ENCODE measurements at places on chromosomes 13 and 19.

DNA sequence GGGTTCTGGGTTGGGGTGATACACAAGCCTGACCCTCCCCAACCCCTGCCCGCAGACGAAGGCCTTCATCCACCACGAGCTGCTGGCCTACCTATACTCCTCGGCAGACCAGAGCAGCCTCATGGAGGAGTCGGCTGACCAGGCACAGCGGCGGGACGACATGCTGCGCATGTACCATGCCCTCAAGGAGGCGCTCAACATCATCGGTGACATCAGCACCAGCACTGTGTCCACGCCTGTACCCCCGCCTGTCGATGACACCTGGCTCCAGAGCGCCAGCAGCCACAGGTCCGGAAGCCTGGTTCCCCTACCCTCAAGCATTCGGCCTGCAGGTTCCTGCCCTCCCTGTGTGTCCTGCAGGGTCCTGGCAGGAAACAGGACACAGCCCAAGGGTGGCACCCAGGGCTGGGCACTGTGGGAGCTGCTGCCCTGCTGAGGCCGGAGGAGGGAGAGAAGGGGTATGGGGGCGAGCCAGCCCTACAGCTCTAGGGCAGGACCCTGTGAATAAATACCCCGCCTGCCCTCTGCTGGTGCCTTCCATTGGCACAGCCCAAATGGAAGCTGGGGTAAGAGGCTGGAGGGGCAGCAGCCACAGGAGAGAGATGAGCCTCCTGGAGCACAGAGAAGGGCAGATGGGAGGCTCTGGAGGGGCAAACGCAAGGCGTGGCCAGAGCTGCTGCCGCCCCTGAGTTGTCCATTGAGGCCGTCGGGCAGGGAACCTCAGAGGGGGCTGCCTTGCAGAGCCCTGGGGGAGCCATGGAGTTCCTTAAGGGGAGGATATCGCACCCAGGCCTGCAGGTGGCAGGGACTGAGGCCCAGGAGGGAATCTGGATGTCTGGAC lies 6.8 kb downstream of the TMED1 start:
- DNase-seq = no peak

DNA sequence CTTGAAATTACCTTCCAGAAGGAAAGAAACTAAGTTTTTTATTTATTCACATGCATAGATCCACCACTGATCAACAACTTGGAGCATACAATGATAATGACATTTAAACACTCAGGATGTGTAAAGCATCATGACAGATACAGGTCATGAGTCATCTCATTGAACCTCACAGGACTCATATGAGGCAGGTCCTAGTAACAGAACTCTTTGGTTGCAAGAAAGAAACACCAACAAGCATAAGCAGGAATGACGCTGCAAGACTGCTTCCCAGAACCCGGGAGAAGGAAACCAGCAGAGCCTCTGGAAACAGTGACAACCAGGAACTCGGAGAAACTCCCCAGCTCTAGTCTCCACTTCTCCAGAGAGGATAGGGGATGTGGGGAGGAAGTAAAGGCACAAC lies 60.8 kb upstream of the IPO5 start:
- DNase-seq = no peak

GRCh38 chr19:50772476-50772875 lies 2.2 kb downstream of the GPR32 start:
- no peak for DNase-seq

- DNase-seq = peak; percentile 41
Observed at GRCh38 chr13:99657848-99658260, 156.6 kb downstream of the TM9SF2 start.

DNA sequence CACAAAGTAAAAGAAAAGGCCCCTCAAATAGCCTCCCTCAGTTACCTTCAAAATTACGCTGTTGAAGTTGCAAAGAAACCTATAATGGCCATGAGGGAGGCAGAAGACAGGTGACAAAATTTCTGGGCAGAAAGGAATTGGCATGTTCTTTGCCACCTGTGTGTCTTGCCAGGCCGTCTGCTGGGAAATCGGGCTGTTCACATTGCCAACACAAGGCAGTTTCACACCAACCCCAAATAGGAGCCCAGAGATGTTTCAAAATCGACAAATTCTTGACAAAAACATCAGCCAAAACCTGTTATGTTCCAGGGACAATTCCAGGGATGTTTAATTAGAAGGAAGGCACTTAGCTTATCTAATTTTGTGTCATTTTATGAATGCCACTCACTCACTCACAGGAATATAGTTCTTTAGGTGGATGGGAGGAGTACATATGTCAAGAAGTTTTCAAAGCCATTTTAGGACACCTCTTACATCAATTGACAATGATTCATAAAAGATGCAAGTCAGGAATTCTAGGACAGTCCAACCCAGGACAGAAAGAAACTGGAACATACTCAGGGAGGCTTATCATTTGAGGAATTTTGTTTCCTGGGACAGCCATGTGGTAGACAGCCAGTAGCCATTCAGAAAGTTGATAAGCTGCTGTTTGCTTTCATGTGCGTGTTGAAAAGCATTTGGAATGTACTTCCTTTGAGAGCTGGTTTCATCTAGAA lies 164.5 kb downstream of the RGCC start:
- DNase-seq = no peak

DNA sequence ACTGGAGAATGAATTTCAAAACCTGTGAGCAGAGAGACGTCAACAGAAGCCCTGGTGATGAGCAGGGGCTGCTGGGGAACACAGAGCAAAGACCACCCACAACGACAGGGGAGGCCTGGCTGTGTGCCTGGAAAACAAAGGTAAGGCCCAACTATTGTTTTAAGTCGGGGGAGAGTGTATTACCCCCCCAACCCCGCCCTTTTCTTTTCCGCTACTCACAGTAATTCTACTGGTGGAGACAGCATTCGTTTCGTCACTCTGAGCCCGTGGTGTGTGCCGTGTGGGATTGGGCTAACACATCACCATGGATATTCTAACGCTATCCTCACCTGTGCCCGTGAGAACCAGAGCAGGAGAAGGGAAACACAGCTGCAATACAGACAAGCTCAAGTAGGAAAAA lies 18.6 kb upstream of the ADPRHL1 start:
- no peak for DNase-seq

DNA sequence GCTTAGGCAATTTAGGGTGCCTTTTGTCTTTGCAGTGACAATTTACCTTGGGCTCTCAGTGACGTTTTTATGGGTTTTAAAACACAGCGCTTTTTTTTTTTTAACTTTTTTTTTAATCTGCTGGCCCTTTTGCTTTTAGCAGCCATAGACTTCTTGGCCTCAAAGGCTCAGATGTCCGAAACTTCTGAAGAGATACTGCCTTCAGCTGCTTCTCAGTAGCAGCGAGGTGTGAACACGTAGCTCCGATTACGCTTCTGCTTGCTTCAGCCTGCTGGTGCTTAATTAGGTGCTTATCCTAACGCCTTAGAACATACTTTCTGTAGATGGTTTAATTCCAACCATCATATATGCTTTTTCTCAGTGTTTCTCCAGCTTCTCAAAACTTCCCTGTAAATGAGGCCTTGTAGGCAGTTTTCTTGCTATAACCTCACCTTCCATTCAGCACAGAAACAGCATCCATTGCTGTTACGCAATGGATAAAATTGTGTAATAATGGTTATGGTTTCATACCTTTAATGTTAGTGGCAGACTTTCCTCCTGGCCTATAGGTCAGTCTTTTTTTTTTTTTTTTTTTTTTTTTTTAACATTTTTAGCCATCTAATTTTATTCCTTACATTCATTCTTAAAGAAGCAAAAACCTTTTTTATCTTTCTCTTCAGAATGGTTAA lies 723.9 kb downstream of the GPC5 start:
- DNase-seq = no peak

- peak; percentile 66 for DNase-seq
Observed at GRCh38 chr19:53908106-53908934, 758 bp upstream of the CACNG7 start.

DNA sequence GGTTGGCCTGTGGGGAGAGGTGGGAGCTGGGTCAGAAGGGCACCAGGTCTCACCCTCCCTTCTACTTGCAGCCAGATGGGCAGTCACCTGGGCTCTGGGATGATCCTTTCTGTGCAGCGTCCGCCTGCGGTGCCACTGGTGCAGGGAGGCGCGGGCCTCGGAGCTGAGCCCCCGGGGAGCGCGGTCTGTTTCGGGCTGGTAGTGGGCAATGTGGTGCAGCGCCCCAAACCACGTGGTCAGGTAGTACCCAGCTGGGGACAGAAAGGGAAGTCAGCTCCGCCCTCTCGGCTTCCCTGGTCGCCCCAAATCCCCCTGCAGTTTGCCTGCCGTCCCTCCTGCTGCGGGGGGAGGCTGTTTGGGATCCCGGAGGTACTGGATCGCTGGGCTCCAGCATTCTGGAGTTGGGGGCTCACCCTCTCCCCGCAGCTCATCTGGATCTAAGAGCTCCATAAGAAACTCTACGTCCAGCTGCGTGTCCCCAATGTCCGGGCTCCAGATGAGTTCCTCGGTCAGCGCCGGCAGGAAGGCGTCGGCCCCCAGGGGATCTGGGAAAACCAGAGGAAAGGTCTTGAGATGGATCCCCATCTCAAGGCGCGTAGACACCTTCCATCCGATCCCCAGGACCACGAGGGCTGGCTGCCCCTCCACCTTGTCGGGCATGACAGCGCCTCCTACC lies 8.8 kb downstream of the RINL start:
- DNase-seq = no peak

DNA sequence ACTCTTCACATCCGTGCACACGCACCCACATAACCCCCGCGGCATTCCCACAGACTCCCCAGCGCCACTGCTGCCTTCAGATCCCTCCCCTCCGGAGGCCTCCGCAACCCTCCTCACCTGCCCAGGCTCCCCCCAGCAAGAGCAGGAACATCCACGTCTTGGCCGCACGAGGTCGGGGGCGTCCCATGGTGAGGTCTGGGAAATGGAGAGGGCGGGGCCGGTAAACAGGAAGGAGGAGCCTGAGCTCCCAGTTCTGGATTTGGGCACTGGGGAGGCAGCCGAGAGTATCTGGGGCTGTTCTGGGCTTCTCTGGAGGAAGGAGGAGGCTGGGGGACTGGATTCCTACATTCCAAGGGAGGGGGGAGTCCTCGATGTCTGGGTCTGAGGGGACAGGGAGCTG lies 423 bp downstream of the KLK8 start:
- DNase-seq = no peak

- DNase-seq = no peak
Observed at GRCh38 chr19:5360003-5360780, 19.6 kb upstream of the PTPRS start.

GRCh38 chr19:31974941-31975340 lies 370.5 kb upstream of the ZNF507 start:
- DNase-seq = no peak

DNA sequence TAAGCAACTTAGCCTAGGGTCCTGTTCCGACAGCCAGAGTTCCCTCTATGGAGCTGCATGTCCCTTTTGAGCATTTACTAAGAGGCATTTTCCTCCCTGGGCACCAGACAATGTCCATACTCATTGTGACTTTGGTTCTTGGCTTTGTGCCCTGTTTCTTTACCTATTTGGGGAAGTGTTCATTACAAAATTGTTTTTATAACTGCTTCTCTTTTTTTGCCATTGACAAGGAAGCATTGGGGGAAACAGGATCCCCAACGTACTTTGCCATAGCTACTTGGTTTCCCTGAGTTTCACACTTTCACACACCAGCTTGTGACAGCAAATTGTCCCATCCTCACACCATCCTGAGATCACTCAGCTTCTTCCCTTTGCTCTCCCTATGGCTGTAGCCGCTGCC lies 81.1 kb upstream of the SIAH3 start:
- DNase-seq = no peak

- DNase-seq = no peak
Observed at GRCh38 chr13:99051768-99052455, 74.0 kb upstream of the DOCK9 start.

GRCh38 chr19:40630571-40631160 lies 29.5 kb downstream of the LTBP4 start:
- DNase-seq = no peak

DNA sequence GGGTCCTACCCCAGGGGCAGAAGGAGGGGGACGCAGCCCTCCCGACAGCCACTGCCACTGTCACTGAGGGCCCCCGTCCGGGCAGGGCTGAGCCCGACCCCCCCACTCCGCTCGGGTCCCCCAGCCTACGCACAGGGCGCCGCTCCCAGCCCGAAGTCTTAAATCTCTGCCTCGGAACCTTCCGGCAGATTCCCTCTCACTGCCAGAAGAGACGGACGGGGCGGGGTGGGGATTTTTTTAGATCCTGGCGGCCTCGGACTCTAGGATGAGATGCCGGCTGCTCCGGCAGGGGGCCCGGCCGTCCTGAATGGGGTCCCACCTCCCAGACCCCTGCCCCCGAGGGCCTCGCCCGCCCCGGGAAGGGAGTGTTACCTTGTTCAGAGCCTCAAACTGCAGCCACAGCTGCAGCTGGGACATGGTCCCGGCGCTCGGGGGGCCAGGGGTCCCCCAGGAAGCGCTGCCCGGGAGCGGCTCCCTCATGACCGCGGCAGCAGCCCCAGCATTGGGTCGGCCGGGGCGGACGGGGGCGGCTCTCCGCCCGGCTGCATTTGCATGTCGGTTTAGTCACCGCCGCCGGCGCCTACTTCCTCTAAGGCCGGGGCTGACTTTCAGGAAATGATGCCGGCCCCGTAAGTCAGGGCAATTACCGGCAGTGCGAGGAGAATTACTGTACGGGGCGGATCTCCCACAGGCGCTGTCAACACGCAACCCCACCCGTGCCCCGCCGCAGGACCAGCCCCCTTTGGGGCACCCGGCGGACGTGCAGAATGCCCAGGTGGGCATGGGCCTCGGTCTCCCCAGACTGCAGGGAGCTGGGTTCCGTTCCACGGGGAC lies 28.1 kb downstream of the GPX4 start:
- peak; percentile 42 for DNase-seq

DNA sequence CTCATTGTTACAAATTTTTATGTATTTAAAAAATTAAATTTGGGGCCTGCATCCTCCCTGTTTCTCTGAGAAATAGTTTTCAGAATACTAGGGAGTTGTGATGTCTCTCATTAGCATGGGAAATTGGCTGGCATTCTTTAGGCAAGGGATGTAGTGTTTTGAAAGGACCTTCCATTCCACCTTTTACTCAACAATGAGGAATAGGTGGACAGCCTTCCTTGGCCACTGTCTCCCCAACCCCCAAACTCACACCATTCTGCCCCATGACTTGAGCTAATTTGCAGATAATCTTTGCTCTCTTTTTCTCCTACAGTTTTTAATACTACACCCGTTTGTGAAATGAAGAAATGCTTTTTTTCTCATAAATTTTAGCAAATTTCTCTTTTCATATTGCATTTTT lies 244.6 kb upstream of the SPRY2 start:
- DNase-seq = no peak

DNA sequence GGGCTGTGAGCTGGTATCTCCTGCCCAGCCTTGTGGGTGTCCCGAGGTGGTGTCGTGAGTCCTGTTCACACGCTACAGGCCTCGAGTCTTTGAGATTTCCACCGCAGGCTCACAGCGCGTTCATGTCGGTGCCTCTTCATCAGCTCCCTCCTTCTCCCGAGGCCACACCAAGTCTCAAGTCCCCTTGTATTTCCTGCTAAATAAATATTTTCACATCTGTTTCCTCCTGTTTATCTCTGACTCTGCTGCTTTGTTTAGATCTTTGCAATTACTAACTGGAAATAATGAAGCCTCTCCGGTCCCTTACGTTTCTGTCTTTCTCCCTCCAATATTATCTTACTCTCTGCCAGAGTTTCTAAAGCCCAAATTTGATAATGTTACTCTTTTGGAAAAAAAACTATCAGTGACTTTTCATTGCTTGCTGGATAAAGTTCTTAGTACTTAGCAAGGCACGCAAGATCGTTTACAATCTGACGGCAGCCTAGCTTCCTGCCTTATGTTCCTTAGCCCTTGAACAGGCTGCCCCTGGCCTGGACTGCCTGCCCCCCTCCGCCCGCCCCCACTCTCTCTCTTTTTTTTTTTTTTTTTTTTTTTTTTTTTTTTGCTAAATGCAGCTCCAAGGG lies 130.5 kb upstream of the RNF113B start:
- no peak for DNase-seq

GRCh38 chr19:13055213-13056051 lies 47.2 kb downstream of the LYL1 start:
- DNase-seq = no peak
